Activated CD4-positive, alpha-beta T cell treated with anti-CD3 and anti-CD28 coated beads, Interleukin-2, amount 50 U/mL, for 24 hours (primary cell): ENCODE measurements at places on chromosomes 4 and X.

GRCh38 chr4:184382189-184382846 is 92.0 kb downstream of the IRF2 start:
- no peak for DNase-seq

DNA sequence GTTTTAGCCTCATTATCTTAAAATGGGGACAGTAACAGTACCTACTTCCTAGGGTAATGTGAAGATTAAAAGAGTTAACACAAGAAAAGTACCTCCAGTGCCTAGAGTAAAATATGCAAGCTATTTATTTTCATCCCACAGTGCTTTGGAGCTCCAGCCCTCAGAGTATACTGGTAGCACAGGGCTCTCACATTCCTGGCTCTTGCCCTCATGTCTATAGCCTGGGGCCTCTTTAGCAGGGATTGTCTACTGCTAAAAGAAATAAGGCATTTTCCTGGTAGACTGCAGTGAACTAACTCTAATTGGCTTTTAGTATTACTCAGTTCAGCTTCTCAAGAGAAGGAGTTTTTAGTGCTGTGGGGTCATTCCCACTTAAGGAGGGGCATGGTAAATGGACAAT is 60.8 kb downstream of the RRAGB start:
- no peak for DNase-seq

GRCh38 chr4:37603711-37604110 is 82.5 kb downstream of the RELL1 start:
- DNase-seq, result no peak

- no peak for DNase-seq
These were observed 74.0 kb upstream of the VMA21 start for GRCh38 chrX:151323054-151323453.

DNA sequence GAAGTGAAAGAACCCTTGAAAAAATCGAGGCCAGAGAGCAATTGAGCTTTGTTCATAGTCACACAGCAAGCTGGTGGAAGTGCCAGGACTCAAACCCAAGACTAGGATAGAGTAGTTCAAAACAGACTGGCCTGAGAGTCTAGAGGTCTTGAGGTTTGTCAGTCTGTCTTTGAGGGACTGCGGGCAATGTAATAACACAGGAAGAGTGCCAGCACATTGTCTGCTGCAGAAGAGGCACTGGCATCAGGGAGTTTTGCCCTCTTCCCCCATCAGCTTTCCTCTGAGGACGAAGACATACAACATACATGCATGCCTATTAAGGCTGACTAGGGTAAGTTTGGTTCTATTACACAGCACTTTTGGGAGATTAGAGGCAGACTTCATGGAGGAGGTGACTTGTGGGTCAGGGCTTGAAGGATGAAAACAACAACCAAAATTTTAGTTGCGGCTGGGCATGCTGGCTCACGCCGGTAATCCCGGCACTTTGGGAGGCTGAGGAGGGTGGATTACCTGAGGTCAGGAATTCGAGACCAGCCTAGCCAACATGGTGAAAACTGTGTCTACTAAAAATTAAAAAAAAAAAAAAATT is 64.1 kb upstream of the LAS1L start:
- DNase-seq, result no peak

DNA sequence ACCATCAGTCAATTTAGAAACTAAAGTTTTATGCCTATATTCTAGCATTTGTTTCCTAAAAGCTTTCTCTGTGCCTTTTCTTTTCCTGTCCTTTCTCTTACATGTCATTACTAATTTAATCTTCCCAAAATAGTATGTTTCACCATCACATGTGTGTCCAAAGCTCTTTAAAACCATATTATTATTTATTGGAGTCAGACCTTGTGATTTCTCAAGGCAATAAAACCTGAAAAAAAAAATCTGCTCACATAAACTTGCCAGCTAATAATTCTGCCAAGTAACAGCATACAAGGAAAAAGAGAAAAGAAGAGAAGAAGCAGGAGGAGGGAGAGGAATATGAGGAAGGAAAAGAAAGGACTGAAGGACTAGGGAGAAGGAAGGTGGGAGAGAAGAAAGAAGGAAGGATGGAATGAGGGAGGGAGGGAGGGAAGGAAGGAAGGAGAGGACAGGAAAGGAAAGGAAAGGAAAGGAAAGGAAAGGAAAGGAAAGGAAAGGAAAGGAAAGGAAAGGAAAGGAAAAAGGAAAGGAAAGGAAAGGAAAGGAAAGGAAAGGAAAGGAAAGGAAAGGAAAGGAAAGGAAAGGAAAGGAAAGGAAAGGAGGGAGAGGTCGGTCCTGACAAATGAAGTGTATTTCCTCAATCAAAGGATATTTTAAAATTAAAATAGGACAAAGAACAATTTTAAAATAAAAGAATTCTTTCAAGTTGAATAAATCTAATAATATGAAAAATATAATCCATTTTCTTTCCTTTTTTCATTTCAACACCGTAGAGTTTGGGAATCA is 57.4 kb downstream of the ANTXR2 start:
- no peak for DNase-seq

DNA sequence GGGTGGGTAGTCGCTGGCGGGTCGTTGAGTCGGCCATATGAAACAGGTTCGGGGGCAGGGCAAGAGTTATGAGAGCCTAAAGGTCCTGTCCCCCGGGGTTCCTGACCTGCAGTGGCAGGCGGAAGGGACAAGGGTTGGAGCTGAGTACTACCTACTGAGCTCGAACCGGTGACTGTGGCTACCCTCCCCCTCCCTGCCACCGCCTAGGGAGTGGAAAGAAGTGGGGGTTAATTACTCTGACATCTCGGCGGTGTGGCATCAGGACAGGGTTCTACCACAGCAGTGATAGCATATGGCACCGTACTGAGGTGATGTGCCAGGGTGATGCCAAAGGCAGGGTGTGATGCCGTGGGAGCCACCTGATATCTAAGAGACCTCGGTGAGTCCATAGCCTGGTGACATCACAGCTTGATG is 307 bp downstream of the ATG4A start:
- DNase-seq, result peak; percentile 17

DNA sequence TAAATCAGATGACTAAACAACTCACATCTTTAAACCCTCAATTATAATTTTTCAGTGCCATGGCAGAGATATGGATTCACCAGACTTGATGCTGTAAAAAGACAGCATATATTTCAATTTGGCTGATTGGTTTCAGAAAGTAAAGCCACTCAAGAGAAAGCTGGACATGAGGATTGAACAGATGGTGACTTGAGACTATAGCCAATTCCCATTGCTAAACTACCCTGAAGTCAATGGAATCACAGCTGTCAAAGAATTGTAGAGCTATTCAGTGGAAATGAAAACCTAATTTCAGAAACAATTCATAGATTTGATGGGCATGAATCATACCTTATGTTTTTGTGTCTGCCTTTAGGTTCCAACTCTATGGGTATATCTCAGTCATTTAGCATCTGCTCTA is 510.6 kb upstream of the BOD1L1 start:
- no peak for DNase-seq

DNA sequence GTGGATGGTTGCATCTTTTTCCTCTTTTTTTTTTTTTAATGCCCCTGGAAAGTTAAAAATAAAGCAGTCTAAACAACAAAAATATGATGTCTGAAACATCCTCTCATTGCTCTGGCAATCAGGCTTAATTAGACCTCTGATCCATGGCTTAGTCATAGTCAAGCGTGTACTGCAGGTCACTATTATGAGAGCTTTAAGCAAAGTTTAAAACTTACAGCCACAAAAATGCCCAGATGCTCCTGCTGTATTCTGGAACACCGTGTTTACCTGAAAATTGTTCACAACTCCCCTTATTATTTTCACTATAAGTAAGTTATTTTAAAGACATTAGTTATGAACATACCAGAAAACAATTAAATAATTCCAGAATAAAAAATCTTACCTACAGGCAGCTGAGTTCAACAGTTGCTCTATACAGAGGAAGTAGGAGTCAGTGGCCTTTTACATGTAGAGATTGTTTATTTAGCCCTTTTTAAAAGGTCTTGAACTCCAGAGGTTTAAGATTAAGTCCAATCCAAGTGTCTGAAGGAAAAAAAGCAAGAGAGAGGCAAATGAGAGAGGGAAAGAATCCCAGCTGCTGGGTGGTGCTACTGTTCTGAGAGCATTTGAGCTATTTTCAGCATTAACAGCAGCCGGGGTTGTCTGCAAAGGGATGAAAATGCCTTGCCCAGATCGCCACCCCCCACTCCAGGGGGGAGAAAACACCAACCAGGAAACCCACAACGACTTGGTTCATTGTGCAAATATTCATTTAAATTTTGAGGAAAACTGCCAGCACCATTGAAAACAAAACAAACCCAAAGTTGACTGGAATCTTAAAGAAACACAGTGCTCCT is 36.9 kb downstream of the SORBS2 start:
- no peak for DNase-seq

- DNase-seq, result no peak
These were observed 646.6 kb upstream of the PITX2 start for GRCh38 chr4:111269439-111269838.

DNA sequence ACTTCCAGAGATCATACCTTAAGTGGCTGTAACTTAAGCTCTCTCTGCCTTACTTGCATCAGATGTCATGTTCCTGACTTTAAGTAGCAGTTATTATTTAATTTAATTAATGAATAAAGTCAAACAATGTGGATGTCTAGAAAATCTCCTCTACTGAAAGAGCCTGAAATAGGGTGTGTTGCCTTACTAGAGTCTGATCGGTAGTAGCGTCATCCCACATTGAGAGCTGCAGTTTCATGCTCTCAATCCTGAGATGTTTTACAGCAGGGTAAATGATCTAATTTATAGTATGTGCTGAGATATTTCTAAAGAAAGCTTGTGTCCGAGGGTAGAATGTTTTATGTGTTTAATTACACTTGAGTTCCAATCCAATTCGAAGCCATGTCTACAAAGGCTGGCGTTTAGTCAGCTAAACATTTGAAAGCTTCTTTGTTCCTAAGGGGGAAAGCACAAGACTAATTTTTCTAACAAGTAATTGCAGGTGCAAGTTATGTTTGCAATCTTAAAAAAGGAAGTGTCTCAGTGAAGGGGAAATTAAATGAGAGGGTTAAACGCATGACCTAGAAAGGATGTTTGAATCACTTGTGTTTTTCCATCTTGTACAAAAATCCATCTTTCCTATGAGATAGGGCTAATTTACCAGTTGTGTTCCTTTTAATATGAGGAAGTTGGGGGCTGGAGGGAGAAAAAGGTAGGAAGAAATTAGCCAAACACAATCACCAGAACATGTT is 391.0 kb upstream of the MAGEB2 start:
- DNase-seq, result no peak
